Vein endothelial cell (primary cell): ENCODE measurements at places on chromosomes 6 and 20. TPM values are rescaled to one million over a fixed set of nuclear protein-coding genes. Genes with fewer than 3 reads are reported as not detected.

The BPIFA1 gene
- total RNA-seq, result not detected in 2 replicates

The MYH7B gene
- not detected in 2 replicates for total RNA-seq

The HLA-DRA gene
- not detected in 2 replicates for total RNA-seq

The HS3ST5 gene
- under 0.01 TPM in 1 of 2 replicates, not detected in the other for total RNA-seq

The CENPB gene
- total RNA-seq, result 94.7 and 115 TPM in 2 replicates

The DBNDD2 gene
- 4.9 and 8.2 TPM in 2 replicates for total RNA-seq

The PRIM2 gene
- 16.3 and 22.4 TPM in 2 replicates for total RNA-seq

The BFSP1 gene
- total RNA-seq, result 3.3 and 4.9 TPM in 2 replicates

The HTR1B gene
- total RNA-seq, result 31.8 and 34.0 TPM in 2 replicates

The PDYN gene
- not detected in 2 replicates for total RNA-seq

The OTOR gene
- not detected in 2 replicates for total RNA-seq

The CFB gene
- 0.98 and 1.2 TPM in 2 replicates for total RNA-seq

The F13A1 gene
- not detected in 2 replicates for total RNA-seq

The HLA-DQA2 gene
- 0.19 TPM in 1 of 2 replicates, not detected in the other for total RNA-seq

The TREML2 gene
- total RNA-seq, result not detected in 2 replicates

The CD40 gene
- 9.5 and 11.9 TPM in 2 replicates for total RNA-seq

The PPP1R14C gene
- not detected in 2 replicates for total RNA-seq
